Stimulated activated CD4-positive, alpha-beta T cell treated with anti-CD3 and anti-CD28 coated beads, TNF-alpha, amount 100 ng/mL, for 4 hours (primary cell): ENCODE measurements at places on chromosomes 3 and 15.

GRCh38 chr15:57184502-57184901 is 191.8 kb upstream of the CGNL1 start:
- no peak for DNase-seq

DNA sequence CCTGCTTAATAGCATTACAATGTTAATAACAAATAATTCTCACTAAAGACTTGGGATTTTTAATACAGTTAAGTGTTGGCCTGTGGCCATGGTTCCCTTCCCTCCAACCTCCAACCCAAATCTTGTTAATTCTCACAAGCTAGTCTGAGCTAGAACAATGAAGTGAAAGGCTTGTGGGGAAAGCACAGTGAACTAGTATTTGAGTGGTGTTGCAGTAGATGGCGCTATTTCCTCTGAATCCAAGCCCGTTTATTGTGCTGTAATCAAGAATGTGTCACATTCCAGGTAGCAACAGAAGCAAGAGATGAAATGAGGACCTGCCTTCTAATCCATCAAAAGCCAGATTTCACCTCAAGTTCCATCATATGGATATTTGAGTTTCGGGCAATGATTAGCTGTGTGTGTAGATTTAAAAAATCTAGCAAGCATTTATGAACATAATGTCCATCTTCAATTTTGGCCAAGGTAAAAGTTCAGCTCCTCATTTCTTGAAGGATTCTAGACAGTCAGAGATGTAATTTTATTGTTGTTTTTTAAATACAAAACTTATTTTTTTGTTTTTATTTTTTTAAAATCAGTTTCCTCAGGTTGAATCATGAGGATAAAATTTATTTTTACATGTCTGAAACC is 160.7 kb downstream of the SQOR start:
- DNase-seq = no peak

DNA sequence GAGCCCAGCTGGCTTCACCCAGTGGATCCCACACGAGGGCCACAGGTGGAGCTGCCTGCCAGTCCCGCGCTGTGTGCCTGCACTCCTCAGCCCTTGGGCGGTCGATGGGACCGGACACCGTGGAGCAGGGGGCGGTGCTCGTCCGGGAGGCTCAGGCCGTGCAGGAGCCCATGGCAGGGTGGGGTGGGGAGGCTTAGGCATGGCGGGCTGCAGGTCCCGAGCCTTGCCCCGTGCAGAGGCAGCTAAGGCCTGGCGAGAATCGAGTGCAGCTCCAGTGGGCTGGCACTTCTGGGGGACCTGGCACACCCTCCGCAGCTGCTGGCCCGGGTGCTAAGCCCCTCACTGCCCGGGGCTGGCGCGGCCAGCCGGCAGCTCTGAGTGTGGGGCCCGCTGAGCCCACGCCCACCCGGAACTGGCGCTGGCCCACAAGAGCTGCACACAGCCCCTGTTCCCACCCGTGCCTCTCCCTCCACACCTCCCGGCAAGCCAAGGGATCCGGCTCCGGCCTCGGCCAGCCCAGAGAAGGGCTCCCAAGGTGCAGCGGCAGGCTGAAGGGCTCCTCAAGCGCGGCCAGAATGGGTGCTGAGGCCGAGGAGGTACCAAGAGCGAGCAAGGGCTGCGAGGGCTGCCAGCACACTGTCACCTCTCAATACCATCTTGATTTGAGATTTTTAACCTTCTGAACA is 121.4 kb downstream of the EPHB1 start:
- DNase-seq = no peak

- DNase-seq = no peak
Measured at GRCh38 chr3:61381745-61382392, 130.6 kb upstream of the FHIT start.

GRCh38 chr3:53668872-53669271 is 174.5 kb downstream of the CACNA1D start:
- no peak for DNase-seq
